ENCODE measurements at places on chromosomes 12 and 14.

DNA sequence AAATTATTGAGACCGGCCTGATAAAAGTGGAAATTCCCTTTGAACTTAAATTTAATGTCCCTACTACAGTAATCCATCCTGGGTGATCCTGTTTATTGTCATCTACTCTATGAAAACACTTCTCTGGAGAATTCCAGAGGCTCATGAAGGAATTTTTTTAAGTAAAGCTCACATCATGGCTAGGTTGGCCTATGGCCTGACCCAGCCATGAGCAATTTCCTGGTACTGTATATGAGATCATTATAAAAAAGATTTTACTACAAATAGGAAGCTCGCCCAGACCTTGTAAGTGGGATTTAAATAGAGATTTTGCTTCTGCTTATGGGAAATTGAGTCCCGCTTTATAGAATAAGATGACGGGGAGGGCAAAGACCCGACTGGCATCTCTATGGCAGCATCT lies 215.5 kb downstream of the DPF3 start:
- DNase-seq = no peak

DNA sequence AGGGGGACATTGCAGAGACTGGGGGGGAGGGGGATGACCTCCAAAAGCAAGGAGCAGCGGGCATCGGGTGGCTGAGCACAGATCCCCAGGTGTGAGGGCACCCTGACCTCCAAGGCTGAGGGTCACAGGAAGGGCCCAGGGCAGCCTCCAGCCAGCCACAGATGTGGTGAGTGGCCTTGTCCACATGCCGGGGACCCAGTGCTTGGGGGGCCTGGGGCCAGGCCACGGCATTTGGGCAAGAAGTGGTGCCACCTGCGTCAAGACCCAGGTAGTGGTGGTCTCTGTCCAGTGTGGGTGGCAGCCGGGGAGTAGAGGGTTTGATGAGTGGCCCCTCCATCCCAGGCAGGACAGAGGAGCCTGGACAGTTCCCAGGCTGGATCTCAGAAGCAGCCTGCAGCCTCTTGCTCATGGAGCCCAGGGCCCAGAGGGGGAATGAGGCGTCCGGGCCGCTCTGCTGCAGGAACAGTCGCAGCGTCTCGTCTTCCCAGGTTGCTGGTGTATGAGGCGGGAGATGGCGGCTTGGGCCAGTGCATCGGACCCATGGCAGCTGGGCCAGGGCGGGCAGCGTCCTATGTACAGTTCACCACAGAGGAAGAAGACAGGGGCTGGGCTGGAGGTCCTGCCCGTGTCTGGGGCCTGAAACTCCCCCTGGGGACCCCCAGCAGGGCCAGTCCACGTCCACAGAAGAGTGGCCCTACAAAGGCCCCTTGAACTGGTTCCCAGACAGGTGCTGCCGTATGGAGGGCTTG lies 33.5 kb downstream of the CCNK start:
- DNase-seq = no peak

GRCh38 chr12:53122961-53123468 lies 19.7 kb downstream of the SOAT2 start:
- DNase-seq = no peak

GRCh38 chr12:65306366-65307168 lies 28.1 kb downstream of the MSRB3 start:
- DNase-seq = no peak

- DNase-seq = no peak
Measured at GRCh38 chr14:31777312-31777711, 216.1 kb downstream of the NUBPL start.

GRCh38 chr12:93970900-93971688 lies 177.3 kb upstream of the PLXNC1 start:
- no peak for DNase-seq

- DNase-seq = no peak
Measured at GRCh38 chr12:27975222-27976136, 2.9 kb upstream of the PTHLH start.

GRCh38 chr12:80791863-80792262 lies 75.2 kb downstream of the MYF5 start:
- no peak for DNase-seq

GRCh38 chr12:121238604-121239350 lies 28.8 kb downstream of the P2RX4 start:
- no peak for DNase-seq

GRCh38 chr12:67431411-67432020 lies 162.4 kb downstream of the CAND1 start:
- no peak for DNase-seq

- DNase-seq = peak; percentile 8
Measured at GRCh38 chr12:27064397-27065342, 17.7 kb downstream of the C12orf71 start.
